Lower leg skin (tissue), 4 donors: ENCODE measurements at places on chromosomes 13 and 19.

DNA sequence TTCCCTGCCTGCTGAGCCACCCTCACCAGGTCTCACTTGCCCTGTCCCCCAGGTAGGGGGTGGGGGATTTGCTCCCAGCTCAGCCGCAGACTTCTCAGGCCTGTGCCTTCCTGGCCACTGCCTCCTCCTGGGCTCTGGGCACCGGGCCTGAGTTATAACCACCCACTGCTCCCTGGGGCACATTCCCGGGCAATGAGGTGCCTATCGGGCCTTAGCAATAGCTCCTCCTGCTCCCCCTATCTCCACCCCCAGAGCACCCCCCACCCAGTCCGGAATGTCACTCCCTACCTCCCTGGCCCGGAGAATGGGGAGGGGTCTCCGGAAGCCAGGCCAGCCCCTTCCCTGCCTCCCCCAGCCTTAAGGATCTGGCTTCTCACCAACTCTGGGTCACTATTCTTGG, at the start of gene KLK5:
KLK5 (minus strand) TSS at position 129 of the 400 bp plus-strand sequence. CDS start 381 bp downstream, outside the sequence.
- DNase-seq = no peak

DNA sequence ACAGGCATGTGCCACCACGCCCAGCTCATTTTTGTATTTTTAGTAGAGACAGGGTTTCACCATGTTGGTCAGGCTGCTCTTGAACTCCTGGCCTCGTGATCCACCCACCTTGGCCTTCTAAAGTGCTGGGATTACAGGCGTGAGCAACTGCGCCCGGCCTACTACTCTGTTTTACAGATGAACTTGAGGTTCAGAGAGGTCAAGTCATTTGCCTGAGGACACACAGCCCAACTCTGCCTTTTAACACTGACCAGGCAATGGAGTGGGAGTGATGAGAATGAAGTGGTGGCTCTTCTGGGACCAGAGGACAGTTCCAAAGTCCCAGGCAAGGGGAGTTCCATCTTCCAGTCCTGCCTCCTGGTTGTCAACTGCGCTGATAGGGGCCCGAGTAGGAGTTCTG, 41.4 kb downstream of the CERS4 start:
- no peak for DNase-seq

DNA sequence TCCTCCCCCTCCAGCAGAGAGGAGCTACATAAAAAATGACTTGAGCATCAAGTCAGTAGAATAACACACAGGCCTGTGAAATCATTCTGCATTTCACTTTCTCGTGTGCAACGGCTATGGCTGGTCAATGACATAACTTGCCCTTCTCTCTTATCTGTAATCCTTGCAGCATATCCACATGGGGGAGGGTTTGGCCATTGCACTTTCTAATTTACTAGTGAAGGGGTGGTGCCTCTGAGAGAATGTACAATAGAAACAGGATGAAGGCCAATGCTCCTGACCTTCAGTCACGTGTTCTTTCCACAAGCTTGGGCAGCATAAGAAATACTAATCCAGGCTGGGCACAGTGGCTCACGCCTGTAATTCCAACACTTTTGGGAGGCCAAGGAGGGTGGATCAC, 641.0 kb upstream of the ARGLU1 start:
- DNase-seq = no peak

DNA sequence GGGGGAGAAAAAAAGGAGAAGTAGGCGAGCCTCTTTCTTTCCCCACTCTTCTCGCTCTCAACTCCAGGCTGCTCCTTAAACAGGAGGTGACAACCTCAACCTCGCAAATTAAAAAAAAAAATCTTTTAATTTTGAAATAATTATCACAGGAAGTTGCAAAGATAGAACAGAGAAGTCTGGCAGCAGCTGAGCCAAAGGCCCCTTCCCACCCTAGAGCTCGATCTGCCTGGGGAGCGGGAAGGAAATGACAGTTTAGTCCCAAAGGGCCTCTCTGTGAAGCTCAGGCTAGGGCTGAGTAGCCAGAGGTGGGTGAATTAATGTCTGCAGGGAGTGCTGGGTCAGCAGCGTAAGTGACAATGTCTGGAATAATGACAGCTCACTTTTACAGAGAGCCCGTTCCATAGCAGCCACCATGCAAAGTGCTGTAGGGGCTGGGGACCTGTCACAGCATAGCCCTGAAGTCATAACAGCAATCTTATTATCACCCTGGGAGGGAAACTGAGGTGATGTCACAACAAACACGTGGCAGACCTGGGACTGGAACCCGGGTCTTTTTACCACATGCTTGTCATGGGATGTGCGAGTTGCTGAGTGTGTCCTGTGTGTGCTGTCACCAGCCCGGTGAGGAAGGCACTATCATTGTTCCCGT, 8.8 kb upstream of the CD22 start:
- DNase-seq = no peak

- DNase-seq = no peak
These were observed 59.8 kb downstream of the TRPM4 start for GRCh38 chr19:49217382-49217781.

- DNase-seq = no peak
These were observed 11.5 kb upstream of the CCNE1 start for GRCh38 chr19:29800100-29800825.

DNA sequence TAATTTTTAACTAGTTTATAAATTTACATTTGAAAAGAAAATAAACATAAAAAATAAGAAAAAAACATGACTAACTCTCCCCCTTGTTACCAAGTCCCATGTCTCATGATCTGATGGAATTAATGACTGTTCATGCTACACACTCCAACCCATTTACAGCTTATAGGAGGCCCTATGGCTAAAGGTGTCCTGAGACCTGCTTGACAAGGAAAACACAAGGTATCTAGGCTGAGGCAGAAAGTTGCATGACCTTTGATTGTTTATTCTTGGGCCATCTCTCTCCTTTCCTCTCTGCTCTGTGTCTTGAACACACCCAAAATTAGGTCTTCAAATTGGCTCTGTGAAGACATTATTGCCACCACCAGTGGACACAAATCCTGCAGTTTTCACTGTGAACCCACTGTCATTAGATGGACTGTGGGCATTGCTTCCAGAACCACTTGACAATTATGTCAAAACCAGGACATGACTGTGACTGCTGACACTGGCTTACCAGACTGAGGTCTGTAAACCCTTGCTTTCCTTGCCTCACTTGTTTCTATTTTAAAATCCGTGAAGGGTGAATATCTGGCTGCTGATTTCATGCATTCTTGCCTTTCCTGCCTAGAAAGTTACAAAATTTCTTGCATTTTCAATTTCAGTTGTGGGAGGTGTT, 386.5 kb upstream of the SPRY2 start:
- no peak for DNase-seq
